ENCODE measurements at places on chromosomes 7 and 10. TPM values are rescaled to one million over a fixed set of nuclear protein-coding genes. Genes with fewer than 3 reads are reported as not detected.

- DNase-seq, result no peak
These were observed 620 bp downstream of the BET1 start for GRCh38 chr7:94003446-94004023.

GRCh38 chr10:3676564-3676963 is 108.4 kb downstream of the KLF6 start:
- no peak for DNase-seq

GNB2 gene
- 199 TPM for total RNA-seq

DNA sequence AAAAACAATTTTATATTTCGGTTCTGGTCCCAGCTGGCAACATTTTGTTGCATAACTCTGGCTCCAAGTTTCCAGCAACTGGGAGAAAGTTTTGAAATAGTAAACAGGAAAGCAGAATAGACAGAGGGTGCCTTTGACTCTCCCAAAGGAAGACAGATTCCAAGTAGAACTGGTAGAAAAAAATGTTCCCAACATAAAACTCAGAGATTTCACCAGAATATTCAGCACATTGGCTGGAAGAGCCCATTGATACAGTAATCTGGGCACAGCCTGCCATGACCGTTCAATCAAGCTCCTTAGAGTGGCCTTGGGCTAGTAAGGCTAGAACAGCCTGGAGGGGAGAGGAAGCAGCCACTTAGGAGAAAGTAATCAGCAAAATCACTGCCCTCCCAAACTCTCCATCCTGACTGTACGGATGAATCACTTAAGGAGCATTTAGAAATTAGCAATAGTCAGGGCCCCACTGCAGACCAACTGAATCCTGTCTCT is 120.4 kb downstream of the CUBN start:
- DNase-seq, result no peak

DPCD gene
- total RNA-seq, result 33.6 TPM

GRCh38 chr7:121395494-121395960 is 581 bp downstream of the FAM3C start:
- no peak for DNase-seq

- DNase-seq, result no peak
These were observed 506 bp upstream of the FAM170B start for GRCh38 chr10:49134327-49134726.

GRCh38 chr7:17185690-17186070 is 112.8 kb upstream of the AHR start:
- DNase-seq, result no peak

CHAT gene
- total RNA-seq, result not detected

TLX1 gene
- not detected for total RNA-seq

DNA sequence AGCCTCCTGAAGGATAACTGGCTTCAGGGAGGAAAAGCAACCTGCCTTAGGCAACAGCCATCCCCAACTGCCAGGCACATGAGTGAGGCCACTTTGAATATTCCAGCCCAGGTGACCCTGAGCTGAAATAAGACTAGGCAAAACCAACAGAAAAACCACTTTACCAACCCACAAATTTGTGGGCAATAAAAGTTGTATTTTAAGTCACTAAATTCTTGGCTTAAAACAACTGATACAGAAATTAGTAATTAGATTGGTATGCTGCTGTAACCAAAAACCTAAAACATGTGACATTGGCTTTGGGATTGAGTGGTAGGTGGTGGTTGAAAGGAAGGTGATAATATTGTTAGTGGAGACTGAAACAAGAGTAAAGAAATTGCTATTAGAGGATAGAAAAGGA is 39.9 kb downstream of the ABCB4 start:
- DNase-seq, result no peak

DNA sequence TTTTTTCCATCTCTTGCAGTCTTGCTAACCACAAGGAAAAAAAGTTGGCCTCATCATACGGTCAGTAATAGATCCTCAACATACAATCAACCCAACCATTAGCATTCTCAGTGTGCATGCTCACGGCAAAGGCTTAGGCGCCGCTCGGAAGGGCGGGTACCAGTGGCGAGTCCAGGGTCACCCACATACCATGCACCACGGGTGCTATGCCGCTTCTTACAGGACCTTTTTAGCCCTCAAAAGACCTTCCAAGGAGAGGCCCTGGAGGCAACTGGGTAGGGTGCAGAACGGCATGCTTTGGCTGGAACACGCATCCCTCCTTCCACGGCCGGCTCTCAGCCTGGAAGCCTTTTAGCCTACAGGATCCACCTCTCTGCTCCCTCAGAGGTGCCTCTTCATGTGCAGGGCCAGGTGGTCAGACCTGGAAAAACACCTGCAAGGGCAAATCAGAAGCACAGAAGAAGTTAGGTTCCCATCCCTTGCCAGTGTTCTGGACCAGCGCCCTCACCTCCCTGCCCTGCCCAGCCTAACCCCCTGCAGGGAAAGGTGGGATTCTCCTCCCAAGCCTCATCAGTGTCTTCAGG is 5.8 kb downstream of the KLF6 start:
- DNase-seq, result no peak

TUBAL3 gene
- not detected for total RNA-seq

- no peak for DNase-seq
These were observed 63.3 kb upstream of the PAPSS2 start for GRCh38 chr10:87596351-87596750.

ANKRD2 gene
- not detected for total RNA-seq

DNA sequence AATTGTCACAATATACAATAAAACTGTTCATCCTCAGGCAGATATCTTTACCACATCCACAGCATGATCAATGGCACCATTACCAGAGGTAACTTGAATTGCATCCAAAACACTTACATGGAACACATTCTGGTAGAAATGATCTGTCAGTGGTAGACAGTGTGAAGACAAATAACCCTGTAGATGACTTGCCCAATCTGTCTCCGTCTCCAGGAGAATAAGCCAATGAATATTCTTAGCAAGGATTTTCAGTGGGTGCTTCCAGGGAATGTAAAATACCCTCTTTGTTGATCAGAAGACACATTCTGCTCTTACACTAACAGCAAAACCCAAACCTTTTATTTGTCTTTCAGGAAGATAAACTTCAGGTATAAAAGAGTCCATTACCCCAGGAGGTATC is 43.8 kb downstream of the VWC2 start:
- DNase-seq, result no peak

GRCh38 chr10:92867235-92867634 is 18.9 kb downstream of the EXOC6 start:
- DNase-seq, result no peak

DNA sequence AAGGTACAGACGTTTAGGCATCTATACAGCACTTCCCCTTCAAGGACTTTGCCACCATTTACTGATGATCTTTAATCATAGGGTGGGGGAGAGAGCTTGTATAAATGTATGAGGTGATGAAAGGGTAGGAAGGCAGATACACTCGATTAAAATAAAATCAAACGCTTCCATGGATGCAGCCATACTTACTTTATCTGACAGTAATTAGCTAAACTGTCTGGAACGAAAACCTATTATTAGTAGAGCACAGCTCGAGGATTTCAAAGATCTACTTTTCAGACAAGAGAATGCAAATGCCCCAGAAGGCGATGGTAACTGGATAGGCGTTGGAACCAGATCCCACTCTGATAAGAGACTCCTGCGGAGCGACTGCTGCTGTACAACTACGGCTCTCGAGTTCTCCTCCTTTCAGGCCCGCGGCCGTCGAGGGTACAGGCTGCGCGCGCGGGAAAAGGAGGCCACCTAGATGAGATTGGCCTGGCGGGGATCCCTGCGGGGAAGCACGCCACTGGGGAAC is 3.1 kb upstream of the NKX2-3 start:
- peak; percentile 77 for DNase-seq

HMX2 gene
- total RNA-seq, result 0.36 TPM

DNA sequence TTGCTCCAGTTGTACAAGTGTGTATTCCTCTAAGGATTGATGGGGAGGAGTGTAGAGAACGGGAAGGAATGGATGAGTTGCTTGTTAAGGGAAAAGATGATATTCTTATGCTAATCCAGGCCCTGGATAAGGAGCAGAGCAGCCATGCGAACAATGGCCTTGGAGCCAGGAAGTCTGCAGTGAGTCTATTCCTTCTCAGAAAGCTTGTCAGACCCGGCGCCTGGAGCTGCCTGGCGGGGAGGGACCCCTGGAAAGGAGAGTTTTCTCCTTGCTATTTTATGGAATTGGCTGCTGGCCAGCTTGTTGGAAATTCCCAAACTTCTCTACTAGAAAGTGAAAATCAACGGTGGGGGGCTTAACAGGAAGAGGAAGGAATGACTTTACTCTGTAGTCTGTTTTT is 89.1 kb downstream of the MMRN2 start:
- no peak for DNase-seq

GRCh38 chr10:12720217-12720981 is 281.1 kb downstream of the CCDC3 start:
- DNase-seq, result peak; percentile 84

TCERG1L gene
- total RNA-seq, result not detected
